ENCODE measurements at places on chromosomes 2 and 18.

DNA sequence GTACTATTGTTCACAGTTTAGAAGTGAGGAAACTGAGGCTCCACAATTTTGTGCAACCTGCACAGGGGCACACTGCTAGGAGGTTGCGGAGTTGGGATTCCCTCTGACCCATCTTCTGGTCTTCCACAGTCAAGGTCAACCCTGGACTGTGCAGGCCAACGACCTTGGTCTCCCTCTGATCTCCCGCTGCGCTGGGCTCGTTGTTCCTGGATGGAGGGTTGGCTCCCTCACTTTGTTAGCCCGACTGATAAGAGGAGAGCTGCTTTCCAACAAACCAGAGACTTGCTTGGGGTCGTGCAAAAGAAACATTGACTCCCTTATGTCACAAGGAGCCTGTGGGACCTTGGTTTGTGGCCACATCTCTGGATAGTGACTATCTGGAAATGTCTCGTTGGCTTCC lies 187.6 kb downstream of the MYCN start:
- DNase-seq = no peak

DNA sequence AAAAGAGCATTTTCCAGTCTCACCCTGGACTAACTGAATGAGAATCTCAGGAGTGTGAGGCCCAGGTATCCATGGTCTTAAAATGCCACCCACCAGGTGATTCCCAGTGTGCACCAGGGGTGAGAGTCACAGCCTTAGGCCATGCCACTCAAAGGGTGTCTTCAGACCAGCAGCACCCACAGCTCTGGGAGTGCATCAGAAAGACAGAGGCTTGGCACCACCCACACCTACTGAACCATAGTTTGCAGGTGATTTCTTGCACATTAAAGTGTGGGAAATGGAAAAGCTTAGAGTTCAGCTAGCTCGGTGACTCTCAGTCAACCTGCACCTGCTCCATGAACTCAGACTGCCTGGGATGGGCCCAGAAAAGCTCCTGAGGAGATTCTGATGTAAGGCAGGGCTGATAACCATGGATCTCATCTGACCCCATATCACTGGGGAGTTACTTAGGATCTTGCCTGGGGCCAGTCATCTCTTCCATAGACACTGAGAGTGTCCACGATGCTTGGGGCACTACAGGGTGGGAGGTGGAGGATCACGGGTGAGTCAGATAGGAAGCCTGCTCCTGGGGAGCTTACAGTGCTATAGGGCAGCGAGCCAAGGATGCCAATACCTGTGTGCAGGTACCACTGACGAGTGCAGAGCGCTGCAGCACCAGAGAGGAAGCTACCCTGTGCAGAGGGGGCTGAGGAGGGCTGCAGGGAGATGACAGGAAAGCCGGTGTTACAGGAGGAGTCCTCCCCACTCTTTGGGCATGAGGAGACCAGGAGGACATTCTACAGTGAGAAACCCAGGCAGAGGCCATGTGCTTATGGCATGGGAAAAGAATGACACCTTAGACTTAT lies 4.6 kb downstream of the IL37 start:
- no peak for DNase-seq

- DNase-seq = no peak
These were observed 44.5 kb upstream of the SEMA4C start for GRCh38 chr2:96914332-96914731.

DNA sequence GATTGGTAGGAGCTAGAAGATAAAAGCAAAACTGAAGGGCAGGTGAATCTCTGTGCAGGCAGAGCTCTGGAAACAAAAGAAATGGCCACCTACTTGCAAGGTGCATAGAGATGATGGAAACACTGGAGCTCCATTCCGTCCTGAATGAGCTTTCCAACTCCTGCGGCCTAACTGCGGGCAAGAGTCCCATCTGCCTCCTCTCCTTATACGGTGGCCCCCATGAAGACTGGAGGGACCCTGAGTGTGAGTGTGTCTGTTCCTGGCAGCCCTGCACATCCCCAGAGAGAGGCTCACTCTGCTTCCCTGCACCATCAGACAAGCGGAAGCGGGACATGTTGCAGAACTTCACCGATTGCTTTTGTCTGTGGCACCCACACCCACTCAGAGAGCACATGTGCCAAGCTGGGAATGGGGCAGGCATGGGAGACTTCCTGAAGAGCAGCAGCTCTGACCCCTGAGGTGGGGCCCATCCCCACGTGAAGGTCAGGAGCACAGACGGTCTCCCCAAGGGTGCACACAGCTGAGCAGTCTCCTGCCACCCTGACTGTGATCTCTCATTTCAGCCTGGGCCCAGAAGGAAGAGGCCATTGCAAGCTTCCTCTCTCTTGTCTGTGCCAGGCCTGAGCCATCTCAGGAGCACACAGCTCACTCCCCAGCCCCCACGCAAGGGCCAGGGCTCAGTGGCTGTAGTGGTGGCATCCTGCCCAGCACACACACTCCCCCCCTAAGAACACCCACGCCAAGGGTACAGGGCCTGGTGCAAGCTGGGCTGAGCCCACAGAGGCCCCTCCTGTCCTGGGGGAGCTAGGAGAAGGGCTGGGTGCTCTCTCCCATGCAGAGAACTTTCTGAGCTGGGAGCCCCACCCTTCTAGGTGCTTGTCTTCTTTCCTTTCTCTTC lies 75.3 kb downstream of the STPG4 start:
- DNase-seq = no peak

- DNase-seq = no peak
These were observed 401.2 kb downstream of the PTH2R start for GRCh38 chr2:208807756-208808155.

DNA sequence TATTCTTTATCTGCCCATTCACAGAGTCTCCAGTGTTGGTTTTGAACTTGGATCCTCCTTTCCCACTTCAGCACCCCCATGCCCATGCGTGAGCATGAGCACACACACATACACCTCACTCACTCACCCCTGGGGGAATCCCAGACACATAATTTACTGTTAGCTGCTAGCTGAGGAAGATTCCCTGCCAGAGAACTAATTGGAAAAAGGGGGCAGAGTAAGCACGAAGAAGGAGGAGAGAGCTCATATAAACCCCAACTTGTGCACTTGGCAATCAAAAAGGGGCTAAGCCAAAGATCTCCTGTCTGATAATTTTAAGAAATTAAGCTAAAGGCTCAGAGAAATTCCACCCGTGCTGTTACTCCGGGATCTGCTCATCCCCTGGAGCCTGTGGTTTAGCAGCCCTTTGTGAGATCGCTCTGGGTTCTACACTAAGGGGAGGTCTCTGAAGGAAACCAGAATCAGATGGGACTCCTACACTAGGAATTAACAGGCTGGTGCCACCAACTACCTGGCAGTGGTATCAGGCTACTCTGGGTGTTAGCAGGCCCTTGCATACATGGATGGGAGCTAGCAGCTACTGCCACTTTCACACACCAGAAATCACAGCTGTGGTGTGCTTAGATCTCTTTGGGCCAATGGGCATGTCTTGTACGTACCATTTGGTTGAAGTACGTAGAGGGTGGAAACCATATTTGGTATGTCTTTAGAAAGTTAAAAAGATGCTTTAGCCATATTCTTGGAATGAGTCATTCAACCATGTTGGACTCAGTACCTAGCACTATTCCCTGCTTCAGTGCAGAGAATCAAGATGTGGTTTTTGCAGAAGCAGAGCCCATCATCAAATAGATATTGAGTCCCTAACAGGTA lies 95.6 kb upstream of the SLC14A2 start:
- no peak for DNase-seq

GRCh38 chr2:238495422-238495821 lies 68.7 kb downstream of the ASB1 start:
- no peak for DNase-seq
